ENCODE measurements at places on chromosomes 4 and X.

- DNase-seq: no peak
These were observed 108.9 kb downstream of the SORCS2 start for GRCh38 chr4:7301126-7301785.

- no peak for DNase-seq
These were observed 149.9 kb downstream of the FGF16 start for GRCh38 chrX:77597090-77597489.

DNA sequence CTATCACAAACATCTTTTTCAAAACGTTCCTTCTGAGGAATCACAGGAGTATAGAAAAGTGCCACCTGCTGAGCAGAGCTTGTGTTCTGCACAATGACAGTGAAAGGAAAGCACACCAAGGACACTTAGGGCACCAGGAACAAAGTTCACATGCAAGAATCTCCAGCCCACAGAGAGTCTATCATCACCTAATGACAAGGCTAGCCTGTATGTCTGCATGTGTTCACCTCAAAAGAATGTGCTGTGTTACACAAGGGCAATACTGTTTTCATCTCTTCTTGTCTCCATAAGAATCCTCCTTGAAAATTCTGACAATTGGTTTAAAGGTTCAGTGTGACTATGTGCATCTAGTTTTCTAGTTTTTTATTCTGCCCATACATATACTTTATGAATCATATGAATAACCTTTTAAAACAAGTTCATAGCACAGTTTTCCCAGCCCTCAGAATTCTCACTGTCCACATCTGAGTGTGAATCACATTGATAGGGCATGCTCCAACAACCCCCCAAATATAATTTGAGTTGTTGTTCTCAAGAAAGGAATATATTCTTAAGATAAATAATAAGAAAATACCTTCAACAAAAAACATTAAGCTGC is 118.0 kb downstream of the PWWP3B start:
- DNase-seq: no peak

DNA sequence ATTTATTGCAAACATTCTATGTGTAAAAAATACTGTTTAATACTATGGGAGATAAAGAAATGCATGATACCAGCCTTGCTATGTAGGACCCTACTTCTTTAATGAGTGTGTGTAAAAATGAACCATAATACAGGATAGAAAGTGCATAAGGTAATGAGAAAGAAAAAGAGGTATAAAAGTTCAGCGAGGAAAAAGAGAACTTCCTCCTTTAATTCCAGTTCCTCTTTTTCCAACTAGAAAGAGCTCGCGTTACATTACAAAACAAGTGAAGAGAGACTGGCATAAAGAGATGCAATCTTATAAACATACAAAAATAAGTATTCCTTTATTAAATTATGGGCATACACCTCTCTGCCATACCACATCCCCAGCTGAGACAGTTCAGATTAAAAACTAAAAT is 77.4 kb downstream of the ANKRD17 start:
- DNase-seq: no peak

DNA sequence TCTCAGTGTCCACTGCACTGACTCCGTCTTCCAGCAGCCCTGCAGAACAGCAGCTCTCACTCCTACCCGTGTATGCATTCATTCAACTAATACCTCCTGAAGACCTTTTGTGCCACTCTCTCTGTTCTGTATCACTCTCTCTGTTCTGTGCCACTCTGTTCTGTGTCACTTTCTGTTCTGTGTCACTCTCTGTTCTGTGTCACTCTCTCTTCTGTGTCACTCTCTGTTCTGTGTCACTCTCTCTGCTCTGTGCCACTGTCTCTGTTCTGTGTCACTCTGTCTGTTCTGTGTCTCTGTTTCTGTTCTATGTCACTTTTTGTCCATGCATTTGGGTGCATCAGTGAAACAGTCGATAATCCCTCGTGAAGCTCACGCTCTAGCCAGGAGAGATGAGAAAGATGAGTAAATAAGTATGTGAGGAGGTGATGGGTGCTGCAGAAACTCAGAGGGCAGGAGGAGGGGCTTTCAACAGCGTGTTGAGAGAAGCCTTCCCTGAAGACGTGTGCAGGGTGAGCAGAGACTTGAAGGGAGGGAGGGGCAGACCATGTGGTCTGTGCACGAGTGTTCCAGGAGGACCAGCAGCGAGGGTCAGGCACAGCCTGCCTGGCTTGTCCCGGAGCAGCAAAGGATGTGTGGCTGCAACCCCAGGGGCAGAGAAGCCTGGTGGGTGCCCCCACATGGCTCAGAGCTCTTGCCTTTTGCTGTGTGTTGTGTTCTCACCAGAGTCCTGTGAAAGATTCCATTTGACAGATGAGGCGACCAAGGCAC is 8.9 kb downstream of the PIGG start:
- no peak for DNase-seq

All from NCI-H1092 (cell line).